NCI-H1105 (cell line): ENCODE measurements at places on chromosomes 2 and 18.

GRCh38 chr2:106094131-106094841, 99.8 kb downstream of the UXS1 start:
- no peak for DNase-seq

DNA sequence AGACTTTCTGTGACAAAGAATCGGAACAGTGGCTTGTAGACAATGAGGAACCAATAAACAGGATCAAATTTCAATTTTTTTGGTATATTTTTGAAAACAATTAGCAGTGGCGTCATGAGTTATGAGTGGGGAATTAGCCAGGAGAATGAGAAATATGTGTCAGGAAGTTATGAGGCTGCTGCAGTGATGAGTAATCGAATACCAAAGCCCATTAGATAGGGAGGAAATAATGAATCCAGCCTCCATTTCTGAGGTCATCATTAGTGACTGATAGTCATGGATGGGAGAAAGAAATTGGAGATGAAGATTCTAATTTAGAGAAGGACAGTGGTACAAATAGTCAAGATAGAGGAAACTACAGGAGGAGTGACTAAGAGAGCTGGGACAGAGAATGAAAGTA, 673.1 kb upstream of the VRK2 start:
- DNase-seq, result no peak

- DNase-seq, result no peak
Measured at GRCh38 chr2:131659168-131659572, 131.5 kb downstream of the CCDC74A start.

- DNase-seq, result no peak
Measured at GRCh38 chr2:241111440-241111805, 9.3 kb upstream of the MTERF4 start.

DNA sequence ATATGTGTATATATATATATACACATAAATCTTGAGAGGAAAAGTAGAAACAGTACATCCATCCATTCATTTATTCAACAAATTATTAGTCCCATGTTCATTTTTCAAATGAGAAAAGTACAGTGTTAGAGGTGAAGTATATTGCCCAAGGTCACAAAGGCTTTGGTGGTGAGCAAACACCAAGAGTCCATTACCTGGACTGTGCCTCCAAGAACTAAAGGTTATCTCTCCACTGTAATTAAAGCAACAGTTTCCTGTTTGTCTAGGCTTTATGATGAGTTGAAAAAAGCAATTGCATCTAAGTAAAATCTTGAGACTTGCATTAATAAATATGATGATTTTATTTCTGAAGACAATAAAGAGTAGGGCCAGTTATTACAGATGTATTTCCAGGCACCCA, 44.7 kb upstream of the EPB41L3 start:
- no peak for DNase-seq

GRCh38 chr2:231393149-231394131, 2.1 kb upstream of the B3GNT7 start:
- DNase-seq, result no peak

DNA sequence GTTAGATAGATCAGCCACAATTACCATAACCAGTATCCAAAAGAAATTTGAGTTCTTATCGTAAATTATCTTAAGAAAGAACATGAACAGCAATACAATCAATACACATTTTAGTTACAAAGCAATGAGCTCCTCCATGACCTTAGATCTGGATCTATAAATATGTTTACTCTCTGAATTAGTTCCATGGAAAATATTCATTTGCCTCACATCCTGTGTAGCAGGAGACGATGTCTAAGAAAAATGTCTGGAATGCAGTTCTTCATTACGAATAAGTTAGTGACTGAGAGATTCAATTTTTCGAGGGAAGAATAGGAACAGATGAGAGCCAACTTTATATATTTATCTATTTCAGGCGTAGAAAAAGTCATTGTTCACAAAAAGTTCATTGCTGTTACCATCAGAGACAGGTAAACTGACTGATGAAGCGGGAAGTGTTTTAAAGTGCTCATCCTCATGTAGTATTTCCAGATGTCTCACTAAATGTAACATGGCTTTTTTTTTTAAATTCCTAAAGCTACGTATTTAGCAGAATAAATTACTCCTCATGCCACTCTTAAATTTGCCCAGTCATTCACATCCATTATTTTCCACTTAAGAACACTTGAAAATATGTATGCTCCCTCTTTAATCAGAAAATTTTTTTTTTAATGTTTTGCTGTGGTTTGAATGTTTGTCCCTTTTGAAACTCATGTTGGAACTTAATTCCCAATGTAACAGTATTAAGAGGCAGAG, 106.5 kb upstream of the SCN1A start:
- no peak for DNase-seq

- DNase-seq, result peak; percentile 67
Measured at GRCh38 chr2:51158251-51158650, 126.3 kb upstream of the NRXN1 start.

DNA sequence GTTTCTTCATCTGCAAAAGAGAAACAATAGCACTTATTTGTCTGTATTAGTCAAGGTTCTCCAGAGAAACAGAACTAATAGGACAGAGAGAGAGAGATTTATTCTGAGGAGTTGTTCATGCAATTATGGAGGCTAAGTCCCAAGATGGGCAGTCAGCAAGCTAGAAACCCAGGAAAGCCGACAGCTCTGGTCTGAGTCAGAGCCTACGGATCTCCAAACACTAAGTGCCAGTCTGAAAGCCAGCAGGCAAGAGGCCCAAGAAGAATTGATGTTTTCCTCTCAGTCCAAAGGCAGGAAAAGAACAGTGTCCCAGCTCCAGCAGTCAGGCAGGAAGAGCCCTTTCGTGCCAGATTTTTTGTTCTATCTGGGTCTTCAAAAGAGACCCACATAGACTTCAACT, 36.5 kb upstream of the SLC66A3 start:
- DNase-seq, result no peak

GRCh38 chr2:42340045-42340937, 20.7 kb downstream of the COX7A2L start:
- DNase-seq, result no peak

GRCh38 chr2:46958431-46959017, 42.9 kb upstream of the MCFD2 start:
- no peak for DNase-seq

DNA sequence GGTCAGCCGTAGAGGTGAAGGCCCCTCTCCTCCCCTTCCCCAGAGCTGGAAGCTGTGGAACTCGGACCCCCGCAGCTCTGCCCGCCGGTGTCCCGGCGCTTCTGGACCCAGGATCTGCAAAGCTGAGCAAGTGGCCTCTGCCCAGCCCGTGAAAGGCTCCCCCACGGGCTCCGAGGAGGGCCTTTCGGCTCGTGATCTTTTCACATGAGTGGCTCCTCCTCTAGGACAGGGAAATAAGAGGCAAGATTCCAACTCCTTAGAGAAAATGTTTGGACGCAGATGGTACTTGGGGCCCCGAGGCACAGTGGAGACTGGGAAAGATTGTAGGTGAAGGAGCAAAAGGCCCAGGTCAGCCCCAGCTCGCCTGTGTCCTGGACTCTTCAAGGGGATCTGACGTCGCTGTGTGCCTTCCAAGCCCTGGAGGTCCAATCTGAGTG, 48.2 kb upstream of the SP3 start:
- no peak for DNase-seq

DNA sequence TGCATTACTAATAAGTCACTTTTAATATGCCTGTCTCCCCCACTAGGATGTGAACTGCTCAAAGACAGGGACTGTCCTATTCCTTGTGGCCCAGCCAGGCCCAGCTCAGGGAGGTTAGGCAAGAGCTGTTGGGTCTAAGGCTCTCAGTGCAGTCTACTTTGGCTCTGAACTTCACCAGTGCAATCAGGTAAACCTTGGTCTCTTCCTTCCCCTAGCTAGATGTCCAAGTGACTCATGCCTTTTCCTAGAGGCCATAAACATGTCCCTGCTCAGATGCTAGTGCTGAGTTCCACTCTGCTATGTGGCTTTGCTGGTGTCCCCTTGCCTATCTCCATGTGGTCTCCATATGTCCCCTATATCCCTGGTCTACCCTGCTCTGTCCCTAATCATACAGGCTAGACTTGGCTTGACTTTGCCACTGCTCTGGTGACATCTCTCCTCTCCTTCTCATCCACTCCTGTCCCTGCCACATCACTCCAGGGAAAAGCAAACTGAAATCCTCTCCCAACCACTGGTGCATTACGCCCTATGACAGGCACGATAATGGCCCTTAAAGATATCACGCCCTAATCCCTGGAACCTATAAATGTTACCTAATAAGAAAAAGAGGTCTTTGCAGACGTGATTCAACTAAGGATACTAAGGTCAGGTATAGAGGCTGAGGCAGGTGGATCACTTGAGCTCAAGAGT, 45.7 kb upstream of the PPP1CB start:
- DNase-seq, result no peak

GRCh38 chr2:191543708-191544107, 134.2 kb upstream of the NABP1 start:
- DNase-seq, result no peak

GRCh38 chr2:118321432-118322105, 233.3 kb downstream of the INSIG2 start:
- DNase-seq, result no peak

GRCh38 chr2:130328710-130329109, 14.0 kb upstream of the IMP4 start:
- DNase-seq, result peak; percentile 44

DNA sequence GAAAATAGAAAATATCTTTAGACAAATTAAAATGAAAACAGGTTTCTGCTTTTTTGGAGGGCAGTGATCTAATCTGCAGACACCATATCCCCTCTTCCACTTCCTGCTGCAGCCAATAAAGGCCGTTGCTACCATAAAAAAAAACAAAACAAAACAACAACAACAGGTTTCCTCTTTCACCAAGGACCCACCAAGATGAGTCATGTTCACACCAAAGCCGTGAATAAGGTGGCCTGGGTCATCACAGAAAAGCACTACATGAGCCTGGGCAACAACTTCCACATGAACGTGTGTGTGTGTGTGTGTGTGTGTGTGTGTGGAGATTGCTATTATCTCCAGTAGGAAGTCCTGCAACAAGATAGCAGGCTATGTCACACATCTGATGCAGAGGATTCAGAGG, 24.8 kb upstream of the TFCP2L1 start:
- DNase-seq, result no peak

- no peak for DNase-seq
Measured at GRCh38 chr18:78511666-78512601, 467.7 kb upstream of the SALL3 start.

DNA sequence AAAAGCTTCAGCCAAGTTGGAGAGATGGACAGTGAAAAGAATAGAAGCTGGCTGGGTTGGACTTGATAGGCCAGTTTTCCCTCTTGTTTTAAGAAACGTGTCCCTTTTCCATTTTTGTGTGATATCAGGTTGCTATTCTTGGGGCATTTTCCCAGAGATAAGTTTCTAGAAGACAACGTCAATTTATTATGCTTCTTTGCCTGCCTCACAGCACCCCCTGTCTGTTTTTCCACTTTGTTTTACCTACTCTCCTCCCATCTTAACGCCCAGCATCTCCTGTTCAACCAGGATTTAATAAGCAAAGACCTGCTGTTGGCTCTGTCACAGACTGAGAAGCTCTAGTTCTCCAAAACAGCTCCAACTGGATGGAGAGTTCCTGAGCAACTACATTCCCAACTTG, 317.8 kb upstream of the ZNF521 start:
- no peak for DNase-seq
